ENCODE measurements at places on chromosomes 4 and X.

GRCh38 chr4:48590884-48591283 lies 100.8 kb downstream of the ZAR1 start:
- DNase-seq: no peak

DNA sequence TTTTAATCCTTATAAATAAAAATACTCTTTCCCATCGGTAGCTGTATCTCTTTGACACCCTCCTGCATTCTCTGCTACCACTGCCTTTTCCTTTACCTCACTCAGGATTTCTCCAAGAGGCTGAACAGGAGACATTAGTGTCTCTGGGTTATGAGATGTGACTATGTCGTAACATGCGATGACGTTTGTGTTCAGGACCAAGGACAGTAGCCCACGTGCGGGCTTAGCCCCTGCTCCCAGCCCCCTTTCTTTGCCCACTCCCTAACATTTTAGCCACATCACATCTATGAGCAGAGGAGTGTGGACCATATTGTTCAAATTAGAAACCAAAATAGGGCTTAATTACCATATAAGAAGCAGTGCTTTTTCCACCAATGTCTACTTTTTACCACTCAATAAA lies 369.3 kb downstream of the FBXW7 start:
- DNase-seq: no peak

DNA sequence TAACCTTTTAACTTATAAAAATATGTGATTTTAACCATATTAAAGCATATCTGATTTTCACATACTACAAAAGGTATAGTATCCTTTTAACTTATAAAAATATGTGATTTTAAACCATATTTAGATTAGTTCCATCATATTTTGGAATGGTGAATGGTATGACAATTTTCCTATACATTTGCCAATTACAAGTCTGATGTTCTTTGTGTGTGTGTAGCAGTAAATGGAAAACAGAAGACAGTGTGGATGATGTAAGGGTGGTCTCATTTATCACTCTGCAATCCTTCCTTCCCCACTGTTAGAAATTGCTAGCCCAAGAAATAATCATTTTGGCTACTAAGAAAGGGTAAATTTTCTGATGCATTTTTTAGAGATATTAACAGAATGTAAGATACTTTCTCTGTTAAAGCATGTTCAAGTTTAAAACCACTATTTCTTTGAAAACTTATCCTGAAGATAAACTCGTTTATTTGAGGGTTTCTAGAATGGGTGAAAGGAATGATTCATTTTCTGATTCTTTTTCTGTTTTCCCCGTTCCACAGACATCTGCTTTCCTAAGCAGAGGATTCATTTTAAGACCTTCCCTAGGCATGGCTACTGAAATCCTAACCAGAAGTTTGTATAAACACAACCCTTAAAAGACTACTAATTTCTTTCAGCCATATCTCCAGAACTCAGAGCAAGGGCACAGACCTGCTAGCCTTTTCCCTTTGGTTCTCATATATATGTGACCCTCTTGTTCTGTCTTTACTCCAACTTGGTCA lies 21.0 kb downstream of the NUDT6 start:
- DNase-seq: no peak

GRCh38 chr4:123265443-123265842 lies 131.2 kb upstream of the SPRY1 start:
- no peak for DNase-seq

DNA sequence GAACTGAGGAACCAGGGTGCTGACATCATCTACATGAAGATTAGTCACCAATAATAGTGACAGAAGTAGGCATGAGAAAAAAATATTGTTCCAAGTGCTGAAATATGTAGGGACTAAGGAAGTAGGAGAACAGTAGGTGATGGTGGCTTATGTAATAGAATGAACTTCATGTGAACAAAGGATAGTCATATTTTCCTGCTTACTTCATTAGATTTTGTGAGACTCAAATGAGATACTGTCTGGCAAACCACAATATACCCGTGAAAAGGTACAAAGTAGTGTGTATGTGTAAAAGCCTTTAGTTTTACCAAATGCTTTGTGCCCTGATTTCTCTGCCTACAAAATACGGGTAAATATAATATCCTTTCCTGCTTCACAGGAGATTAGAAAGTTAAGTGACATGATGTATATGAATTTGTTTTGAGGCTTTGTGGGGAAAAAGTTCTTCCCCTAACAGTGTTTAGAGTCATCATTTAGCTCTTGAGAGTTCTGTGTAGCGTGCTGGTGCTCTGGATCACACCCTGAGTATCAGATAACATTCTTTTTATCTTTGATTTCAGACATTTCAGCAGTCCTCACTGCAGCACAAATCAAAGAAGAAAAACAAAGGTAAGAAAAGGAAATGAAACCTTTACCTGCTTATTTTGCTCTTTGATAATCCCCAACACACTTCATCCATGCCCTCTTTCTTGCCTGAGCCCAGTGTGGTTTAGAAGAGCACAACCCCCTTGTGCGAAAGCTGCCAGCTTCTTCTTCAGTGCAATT lies 67.9 kb downstream of the KLHL34 start:
- no peak for DNase-seq

- DNase-seq: no peak
These were observed 40.9 kb downstream of the GPR143 start for GRCh38 chrX:9724711-9725110.

GRCh38 chrX:124263743-124264142 lies 68.7 kb upstream of the TEX13D start:
- no peak for DNase-seq

GRCh38 chr4:1366371-1367229 lies 19.6 kb downstream of the UVSSA start:
- DNase-seq: no peak

GRCh38 chr4:108431986-108432385 lies 188.4 kb upstream of the RPL34 start:
- DNase-seq: peak; percentile 76

- DNase-seq: no peak
These were observed 10.9 kb upstream of the DDX3X start for GRCh38 chrX:41322821-41323603.

DNA sequence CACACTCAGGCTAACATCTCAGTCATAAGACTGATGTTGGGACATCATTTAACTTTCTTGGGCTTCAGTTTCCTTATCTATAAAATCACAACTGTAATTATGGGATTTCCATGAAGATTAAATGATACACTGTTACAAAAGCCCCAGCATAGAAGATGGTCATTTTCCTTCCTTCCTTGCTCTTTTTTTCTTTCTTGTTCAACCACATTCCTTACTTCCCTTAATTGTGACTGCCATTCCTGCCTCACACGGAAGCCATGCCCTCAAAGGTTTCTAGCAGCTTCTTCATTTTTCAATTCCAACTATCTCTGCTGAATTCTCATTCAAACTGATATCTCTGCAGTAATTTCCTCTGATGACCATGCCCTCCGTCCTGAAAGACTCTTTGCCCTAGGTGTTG lies 311.8 kb downstream of the PPP3CA start:
- DNase-seq: no peak

- DNase-seq: no peak
These were observed 161.6 kb downstream of the SMIM20 start for GRCh38 chr4:26075583-26075982.

DNA sequence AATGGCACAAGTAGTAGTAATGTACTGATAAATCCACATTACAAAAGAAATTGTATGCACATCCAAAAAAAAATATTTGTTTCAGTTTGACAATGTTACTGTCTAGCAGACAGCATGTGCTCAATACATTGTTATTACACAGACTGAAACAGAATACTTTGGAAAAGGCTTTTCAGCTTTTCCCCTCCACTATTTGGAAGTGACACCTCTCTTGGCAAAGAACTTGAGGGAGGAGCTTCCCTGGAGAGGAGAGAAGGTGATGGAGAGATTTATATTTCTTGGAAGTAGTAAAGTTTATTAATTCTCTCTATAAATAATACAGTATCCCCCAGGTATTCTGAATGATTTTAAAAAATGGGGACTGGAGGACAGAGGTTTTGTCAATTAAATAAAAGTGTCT lies 131.8 kb downstream of the SCFD2 start:
- DNase-seq: no peak

DNA sequence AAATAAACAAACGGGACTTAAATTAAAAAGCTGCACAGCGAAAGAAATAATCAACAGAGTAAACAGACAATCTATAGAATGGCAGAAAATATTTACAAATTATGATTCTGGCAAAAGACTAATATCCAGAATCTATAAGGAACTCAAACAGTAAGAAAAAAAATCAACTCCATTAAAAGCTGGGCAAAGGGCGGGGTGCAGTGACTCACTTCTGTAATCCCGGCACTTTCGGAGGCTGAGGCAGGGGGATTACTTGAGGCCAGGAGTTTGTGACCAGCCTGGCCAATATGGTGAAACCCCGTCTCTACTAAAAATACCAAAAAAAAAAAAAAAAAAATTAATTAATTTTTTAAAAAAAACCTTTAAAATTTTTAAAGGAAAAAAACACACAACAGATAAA lies 109.0 kb downstream of the ATP11C start:
- no peak for DNase-seq

DNA sequence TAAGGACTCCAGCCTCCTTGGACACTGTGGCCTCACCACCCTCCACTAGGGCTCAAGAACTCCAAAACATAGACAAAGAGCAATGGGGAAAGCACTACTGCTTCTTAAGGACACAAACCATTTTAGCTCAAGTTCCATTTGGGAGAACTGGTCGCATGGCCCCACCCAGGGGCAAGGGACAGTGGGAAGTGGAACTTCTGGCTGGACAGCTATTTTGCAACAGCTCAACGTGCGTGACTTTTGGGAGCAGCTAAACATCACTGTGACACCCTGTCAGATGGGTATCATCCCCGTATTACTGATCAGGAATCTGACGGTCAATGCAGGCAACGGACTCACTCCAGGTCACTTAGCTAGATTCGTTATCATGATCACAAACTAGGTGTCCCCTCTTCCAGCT lies 9.0 kb upstream of the GLOD5 start:
- no peak for DNase-seq

DNA sequence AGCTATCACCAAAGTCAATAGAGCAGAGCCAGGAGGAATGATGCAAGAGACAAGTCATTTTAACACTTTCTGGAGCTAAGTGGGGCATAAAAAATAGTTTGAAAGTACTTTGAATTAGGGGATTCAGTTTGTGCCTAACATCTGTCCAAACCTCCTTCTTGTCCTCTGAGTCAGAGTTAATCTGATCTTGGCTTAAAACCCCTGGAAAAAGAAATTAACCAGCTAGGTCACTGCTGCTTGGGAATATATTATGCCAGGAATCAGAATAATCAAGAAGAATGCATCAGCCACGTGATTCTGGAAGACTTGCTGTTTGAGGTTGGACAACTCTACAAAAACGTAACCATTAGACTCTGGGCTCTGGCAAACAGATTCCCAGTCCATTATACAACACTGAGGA lies 45.3 kb upstream of the EDA2R start:
- no peak for DNase-seq

GRCh38 chr4:116480546-116480945 lies 604.8 kb downstream of the TRAM1L1 start:
- DNase-seq: no peak

- no peak for DNase-seq
These were observed 1068.5 kb downstream of the PCDH7 start for GRCh38 chr4:31788676-31789075.

DNA sequence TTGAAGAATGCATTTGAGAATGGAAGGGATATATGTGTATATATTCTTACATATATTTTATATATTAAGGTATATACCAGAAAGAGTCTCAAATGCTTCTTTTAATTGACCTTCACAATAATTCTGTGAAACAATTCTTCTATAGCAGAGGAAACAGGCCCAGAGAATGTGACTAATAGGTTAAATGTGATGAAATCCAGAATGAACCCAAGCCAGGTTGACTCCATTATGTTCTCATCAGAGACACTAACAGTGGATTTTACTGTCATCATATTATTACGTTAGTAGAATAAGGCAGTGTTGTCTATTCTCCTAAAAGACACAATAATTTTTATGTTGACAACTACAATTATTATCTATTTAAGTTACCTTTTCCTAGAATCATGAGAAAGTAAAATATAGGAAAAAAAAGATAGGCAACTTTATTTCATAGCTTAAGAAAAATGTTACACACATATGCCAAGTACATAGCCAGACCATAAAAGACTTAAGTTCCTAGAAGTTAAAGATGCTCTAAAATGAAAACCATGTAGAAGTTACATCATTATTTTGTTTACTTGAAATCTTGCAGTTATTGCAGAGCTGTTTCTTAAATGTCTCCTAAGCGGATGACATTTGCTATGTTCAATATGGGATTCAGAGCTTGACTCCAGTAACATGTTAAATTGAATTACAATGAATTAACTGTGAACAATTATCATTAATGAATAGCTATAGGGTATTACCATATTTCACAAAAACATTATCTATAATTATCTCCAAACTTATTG lies 56.2 kb upstream of the ANKRD50 start:
- DNase-seq: no peak

- DNase-seq: no peak
These were observed 53.8 kb downstream of the PACRGL start for GRCh38 chr4:20754036-20754435.

DNA sequence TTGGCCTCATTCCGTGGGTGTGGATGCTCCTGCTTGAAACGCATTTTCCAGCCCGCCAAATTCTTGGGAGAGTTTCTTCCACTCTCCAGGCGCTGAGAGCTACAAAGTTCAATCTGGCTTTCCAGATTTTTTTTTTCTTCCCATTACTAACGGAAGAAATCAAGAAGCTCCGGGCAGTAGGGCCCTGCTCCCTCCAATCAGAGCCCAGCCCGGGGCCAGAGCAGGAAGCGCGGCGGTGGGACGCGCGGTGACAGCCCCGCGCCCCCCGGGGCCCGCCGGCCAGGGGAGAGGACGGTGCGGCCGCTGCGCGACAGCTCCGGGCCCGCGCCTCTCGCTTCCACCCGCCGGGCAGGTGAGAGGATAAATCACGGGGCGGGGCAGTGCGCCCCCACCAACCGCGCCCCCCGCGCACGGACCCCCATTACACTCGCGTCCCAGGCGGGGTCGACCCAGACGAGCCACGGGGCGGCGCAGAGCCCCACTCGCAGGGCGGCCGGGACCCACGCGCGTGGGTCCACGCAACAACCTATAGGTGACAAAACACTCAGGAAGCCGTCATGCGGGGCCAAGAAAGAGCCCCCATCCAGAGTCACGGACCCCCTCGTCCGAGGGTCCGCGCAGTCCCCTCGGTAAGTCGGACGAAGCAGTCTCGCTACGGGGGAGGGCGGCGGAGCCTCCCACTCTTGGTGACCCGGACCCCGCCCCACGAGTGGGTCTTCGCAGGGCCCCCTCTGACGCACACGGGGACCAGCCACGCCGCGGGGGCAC lies 868 bp downstream of the AFAP1 start:
- DNase-seq: no peak

- no peak for DNase-seq
These were observed 42.1 kb downstream of the TMEM165 start for GRCh38 chr4:55437823-55438222.

GRCh38 chr4:2406406-2406805 lies 12.0 kb downstream of the ZFYVE28 start:
- DNase-seq: no peak

- DNase-seq: no peak
These were observed 56.0 kb upstream of the BMPR1B start for GRCh38 chr4:94701631-94702300.

DNA sequence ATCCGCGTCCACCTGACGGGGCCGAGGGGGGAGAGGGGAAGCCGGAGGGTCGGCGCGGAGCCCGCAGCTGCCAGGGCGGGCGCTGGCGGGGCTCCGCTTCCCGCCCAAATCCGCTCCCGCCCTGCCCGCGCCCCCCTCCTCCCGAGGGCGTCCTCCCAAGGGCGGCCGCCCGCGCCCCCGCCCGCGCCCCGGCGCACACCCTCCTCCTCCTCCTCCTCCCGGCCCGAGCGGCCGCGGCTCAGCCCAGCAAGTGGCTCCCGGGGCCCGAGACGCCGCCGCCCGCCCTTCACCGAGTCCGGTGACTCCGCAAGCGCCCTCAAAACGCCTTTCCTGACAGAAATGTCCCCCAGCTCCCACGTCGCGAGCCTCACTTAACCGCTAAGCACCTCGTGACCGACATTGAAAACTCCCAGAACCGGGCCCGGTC lies 487 bp downstream of the HMGB2 start:
- DNase-seq: no peak

All from Jurkat, Clone E6-1 (cell line).